Fibroblast of villous mesenchyme (primary cell): ENCODE measurements at places on chromosomes 7 and 10. TPM values are rescaled to one million over a fixed set of nuclear protein-coding genes. Genes with fewer than 3 reads are reported as not detected.

Gene SLC18A2
- under 0.01 TPM in 1 of 2 replicates, not detected in the other for total RNA-seq

Gene CARD11
- under 0.01 TPM in 1 of 2 replicates, not detected in the other for total RNA-seq

Gene TMEM176A
- under 0.01 TPM in 1 of 2 replicates, not detected in the other for total RNA-seq

Gene LIPM
- total RNA-seq: not detected in 2 replicates

Gene GSAP
- 8.7 and 13.8 TPM in 2 replicates for total RNA-seq

Gene HABP2
- not detected in 2 replicates for total RNA-seq

Gene TMEM26
- total RNA-seq: 5.6 and 6.4 TPM in 2 replicates

Gene TMEM139
- not detected in 2 replicates for total RNA-seq

Gene FAM241B
- total RNA-seq: not detected in 2 replicates

Gene SPDYE16
- not detected in 2 replicates for total RNA-seq

Gene FRMD4A
- total RNA-seq: 40.2 and 56.7 TPM in 2 replicates

Gene ZNF679
- not detected in 2 replicates for total RNA-seq

Gene SFTPA1
- total RNA-seq: not detected in 2 replicates

Gene ENO4
- under 0.01 TPM in 1 of 2 replicates, not detected in the other for total RNA-seq

Gene BLNK
- not detected in 2 replicates for total RNA-seq

Gene EBF3
- total RNA-seq: 0.32 and 6.0 TPM in 2 replicates

Gene FAM171A1
- total RNA-seq: 16.8 TPM in 2 replicates

Gene GIMAP5
- not detected in 2 replicates for total RNA-seq
